Bronchus fibroblast of lung (primary cell): ENCODE measurements at places on chromosomes 7 and 10. TPM values are rescaled to one million over a fixed set of nuclear protein-coding genes. Genes with fewer than 3 reads are reported as not detected.

Gene MMP21
- not detected in 2 replicates for total RNA-seq

Gene WEE2
- total RNA-seq, result not detected in 2 replicates

Gene CACNB2
- total RNA-seq, result 2.2 and 2.7 TPM in 2 replicates

Gene GIMAP5
- total RNA-seq, result not detected in 2 replicates

Gene GPER1
- total RNA-seq, result 4.2 and 5.2 TPM in 2 replicates

Gene FGL2
- total RNA-seq, result 0.15 and 0.34 TPM in 2 replicates

Gene GPR37
- 5.9 and 6.2 TPM in 2 replicates for total RNA-seq

Gene SKIDA1
- total RNA-seq, result 2.4 and 2.7 TPM in 2 replicates

Gene SAMD9L
- total RNA-seq, result 1.5 and 2.7 TPM in 2 replicates

Gene UPK3B
- not detected in 2 replicates for total RNA-seq

Gene LEP
- total RNA-seq, result not detected in 2 replicates

Gene PPP1R17
- total RNA-seq, result not detected in 2 replicates

Gene FLNC
- total RNA-seq, result 208 and 209 TPM in 2 replicates

Gene SFTPA1
- total RNA-seq, result not detected in 2 replicates

Gene RAB19
- total RNA-seq, result not detected in 2 replicates

Gene HABP2
- total RNA-seq, result not detected in 2 replicates

Gene WDFY4
- total RNA-seq, result not detected in 2 replicates

Gene BAIAP2L1
- 1.9 and 2.5 TPM in 2 replicates for total RNA-seq

Gene CPED1
- 30.4 and 32.4 TPM in 2 replicates for total RNA-seq
